ENCODE measurements at places on chromosomes 6 and 20. TPM values are rescaled to one million over a fixed set of nuclear protein-coding genes. Genes with fewer than 3 reads are reported as not detected.

The PLA2G7 gene
- 1.5 TPM for total RNA-seq

The IPCEF1 gene
- 0.80 TPM for total RNA-seq

The DEFB132 gene
- not detected for total RNA-seq

The CST5 gene
- 1.3 TPM for total RNA-seq

The TSBP1 gene
- not detected for total RNA-seq

All from hepatocyte (in vitro differentiated cells).